Amniotic epithelial cell (primary cell): ENCODE measurements at places on chromosomes 16 and 17.

GRCh38 chr17:72334205-72334604 lies 213.4 kb downstream of the SOX9 start:
- peak; percentile 69 for DNase-seq

DNA sequence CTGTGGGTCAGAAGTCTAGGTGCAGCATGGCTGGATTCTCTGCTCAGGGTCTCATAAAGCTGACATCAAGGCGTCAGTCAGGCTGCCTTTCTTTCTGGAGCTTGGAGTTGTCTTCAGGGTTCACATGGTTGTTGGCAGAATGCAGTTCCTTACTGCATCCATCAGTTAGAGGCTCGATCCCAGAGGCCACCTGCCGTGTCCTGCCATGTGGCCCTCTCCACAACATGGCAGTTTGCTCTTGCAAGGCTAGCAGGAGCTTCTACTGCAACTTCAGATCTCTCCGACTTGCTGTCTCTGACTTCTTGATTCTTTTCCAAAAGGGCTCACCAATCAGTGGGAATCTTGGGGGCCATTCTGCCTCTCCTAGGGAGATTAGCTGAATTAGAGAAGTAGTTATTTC lies 11.9 kb downstream of the PITPNC1 start:
- no peak for DNase-seq

DNA sequence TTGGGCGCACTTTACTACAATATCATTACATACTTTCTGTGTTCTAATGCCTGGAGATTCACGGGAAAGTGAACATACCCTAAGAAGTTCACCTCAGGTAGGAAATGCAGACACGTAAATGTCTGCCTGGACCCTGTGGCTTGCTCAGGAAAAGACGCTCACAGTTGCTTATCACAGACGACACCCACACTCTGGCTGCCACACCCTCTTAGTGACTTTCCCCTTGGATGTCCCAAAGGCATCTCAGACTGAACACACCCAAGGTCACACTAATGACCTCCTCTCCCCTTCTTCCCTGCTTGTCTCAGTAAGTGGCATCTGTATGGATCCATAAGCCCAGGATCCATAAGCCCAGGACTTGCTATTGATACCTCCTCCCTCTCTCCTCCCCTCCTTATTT lies 32.6 kb downstream of the CDRT15 start:
- DNase-seq: no peak

- peak; percentile 77 for DNase-seq
These were observed 240.3 kb upstream of the TBX2 start for GRCh38 chr17:61159221-61159814.

DNA sequence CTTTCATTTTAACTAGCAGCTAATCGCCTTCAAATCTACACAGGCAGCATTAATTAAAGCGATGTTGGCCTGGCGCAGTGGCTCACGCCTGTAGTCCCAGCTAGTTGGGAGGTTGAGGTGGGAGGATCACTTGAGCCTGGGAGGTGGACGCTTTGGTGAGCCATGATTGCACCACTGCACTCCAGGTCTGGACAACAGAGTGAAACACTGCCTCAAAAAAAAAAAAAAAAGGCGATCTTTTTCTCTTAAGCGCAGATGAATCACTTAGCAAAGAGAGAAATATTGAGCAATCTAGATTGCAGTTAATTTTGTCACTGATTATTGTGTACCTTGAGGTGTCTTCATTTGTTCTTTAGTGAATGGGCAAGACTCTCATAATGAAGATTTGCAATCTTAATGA lies 12.4 kb downstream of the SNTB2 start:
- peak; percentile 95 for DNase-seq

DNA sequence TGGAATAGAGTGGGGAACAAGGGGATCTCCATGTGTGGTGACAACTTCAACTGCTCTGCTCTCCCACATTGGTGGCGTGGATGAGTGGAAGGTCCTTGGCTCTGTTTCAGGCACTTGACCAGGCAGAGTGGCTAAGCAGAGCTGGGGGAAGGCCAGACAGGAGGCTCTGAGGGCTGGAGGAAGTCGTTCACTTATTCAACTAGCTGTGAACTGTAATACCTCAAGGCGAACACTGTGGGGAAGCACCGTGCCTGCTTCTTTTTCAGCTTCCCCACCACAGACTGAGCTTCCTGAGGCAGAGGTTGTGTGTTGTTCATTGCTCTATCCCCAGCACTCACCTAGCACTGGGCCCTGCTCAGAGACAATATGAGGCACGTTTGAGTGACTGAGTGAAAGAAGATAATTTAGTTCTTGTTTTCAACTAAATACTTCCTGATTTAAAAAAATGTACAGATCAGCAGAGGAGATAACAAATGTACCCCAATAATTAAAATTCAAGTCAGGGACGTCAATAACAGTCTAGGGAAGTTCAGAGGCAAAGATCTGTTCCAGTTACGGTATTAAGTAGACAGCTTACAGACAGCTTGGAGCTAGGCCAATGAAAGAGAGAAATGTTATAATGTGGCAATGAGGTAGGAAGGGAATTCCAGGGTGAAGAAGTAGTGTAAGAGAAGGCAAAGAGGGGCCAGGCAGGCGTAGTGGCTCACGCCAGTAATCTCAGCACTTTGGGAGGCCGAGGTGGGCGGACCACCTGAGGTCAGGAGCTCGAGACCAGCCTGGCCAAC lies 34.7 kb downstream of the MYO18A start:
- peak; percentile 84 for DNase-seq

- DNase-seq: no peak
These were observed 14.3 kb downstream of the CCDC40 start for GRCh38 chr17:80050706-80051105.

DNA sequence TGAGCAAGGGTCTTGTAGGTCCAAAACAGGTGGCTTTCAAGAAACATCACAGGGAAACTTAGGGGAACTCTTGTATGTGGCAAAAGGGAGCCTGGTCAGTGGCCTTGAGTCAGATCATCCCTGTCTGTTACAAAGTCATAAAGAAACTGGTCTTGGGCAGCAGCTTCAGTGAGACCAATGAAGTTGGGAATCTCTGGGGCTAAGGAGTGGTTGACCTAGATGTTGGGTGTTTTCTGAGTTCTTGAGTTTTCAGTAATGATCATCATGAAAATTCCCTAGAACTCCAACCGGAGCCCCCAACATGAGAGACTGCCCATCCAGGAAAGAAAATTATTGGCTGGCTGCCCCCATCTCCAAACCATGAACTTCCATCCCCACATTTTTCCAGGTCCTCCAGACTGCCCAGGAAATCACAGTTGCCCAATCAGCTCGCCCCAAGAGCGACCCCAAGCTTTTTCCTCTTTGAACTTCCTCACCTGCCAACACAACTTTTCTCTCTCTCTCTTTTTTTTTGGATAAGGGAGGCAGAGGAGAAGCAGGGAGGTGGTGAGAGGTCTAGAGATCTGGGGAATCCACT lies 3.9 kb downstream of the CCR7 start:
- no peak for DNase-seq

- no peak for DNase-seq
These were observed 13.5 kb downstream of the COX6A2 start for GRCh38 chr16:31414706-31415105.

GRCh38 chr17:8797621-8798175 lies 1.5 kb downstream of the MFSD6L start:
- DNase-seq: no peak

GRCh38 chr17:3002538-3003295 lies 60.7 kb downstream of the OR1D5 start:
- no peak for DNase-seq

GRCh38 chr16:62644030-62644812 lies 608.0 kb upstream of the CDH8 start:
- DNase-seq: no peak

- DNase-seq: peak; percentile 22
These were observed 91.4 kb upstream of the FA2H start for GRCh38 chr16:74865922-74866598.

DNA sequence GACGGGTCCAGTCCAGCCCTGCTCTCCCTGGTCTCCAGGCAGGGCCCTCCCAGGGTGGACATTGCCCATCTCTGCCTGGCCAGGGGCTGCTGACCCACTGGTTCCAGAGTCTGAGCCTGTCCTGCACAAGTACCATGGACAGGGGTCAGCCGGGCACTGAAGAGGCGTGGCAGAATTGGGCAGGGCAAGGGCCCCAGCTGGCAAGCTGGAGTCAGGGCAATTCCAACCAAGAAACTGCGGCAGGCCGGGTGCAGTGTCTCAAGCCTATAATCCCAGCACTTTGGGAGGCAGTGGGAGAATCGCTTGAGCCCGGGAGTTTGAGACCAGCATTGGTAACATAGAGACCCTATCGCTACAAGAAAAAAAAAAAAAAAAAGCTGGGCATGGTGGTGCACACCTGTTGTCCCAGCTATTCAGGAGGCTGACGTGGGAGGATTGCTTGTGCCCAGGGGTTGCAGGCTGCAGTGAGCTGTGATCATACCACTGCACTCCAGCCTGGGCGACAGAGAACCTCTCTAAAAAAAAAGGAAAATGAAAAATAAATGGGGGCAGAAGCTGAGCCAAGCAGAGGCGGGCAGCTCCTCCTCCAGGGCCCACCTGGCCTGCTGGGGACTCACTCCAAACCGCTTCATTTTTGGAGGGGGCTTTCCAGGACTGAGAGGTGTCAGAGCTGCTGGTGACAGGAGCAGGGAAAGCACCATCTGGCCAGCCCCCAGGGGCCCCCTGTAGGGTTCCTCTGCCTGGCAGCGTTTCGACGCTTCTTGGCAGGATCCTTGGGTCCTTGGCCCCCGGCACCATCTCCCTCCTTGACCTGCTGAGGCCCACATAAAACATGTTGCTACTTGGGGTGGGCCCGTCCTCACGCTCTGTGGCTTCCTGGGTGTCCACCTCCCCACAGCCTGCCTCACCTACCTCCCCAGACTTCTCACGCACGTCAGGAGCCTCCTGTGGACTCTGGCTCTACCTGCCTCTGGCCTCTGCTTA lies 2.9 kb upstream of the MAFG start:
- DNase-seq: no peak

DNA sequence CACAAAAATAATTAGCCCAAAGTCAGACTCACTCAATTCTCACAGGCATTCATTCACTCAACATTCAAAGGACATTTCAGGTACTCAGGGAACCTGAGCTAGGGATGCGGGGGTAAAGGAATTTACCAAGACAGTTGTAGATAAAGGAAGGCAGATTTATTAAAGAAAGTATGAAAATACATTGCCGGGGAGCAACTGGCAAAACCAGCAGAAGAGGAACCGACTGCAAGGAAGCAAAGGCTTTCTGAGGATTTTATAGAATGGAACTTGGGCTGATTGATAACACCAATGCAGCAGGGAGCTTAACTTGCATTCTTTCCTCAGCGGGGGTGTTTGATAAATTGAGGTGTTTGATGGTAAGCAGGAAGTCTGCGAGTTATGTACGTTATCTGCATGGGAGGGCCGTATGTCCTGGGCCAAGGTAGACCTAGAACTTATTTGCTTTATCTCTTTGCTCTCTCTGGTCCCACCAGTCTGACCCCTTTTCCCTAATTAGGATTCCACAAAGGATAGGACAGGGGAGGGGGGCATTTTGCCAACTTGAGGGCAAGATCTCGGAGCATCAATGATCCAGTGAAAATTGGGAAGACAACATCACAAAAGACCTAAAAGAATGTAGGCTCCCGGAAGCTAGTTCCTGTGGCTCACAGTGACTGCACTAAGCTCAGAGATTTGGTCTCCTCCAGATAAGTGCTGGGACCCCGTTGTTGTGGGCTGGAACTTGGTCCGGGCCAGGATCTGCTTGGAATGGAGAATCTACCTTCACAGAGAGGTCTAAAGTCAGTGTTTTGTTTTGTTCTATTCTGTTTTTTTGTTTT lies 5.8 kb upstream of the MT3 start:
- peak; percentile 91 for DNase-seq

GRCh38 chr16:2008631-2009163 lies 924 bp downstream of the ZNF598 start:
- DNase-seq: peak; percentile 65

- DNase-seq: no peak
These were observed 84.7 kb downstream of the PLCG2 start for GRCh38 chr16:81863630-81864352.

GRCh38 chr17:19287651-19288050 lies 50.5 kb downstream of the EPN2 start:
- DNase-seq: no peak

- peak; percentile 85 for DNase-seq
These were observed 258.1 kb upstream of the SALL1 start for GRCh38 chr16:51409001-51409675.

DNA sequence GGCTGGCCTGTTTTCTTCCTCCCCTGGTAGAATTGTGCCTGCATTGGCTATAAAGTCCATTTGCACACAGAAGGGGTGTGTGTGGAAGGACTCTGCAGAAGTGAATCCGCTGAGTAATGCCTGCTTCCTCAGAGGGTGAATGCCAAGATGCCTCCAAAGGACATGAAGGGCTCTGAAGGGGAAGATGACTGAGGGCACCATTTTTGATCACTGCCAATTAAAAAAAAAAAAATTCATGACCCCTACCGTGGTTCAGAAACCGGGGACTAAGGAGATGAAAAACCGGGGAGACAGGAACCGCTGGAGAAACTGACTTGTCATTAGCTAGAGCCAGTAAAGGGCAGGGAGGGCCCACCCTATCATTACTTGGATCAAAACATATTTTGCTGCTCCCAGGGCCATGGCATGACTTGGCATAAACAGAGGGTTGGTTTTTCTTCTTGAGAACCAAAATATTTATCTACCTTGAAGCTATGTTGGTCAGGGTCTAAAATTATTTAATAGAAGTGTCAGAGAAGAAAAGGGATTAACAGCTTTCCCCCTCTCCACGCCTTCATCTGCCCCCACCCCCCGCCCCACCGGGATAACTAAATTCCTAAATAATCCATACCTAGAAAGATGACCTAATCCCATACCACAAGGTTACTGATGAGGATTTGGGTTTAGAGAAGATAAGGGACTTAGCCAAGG lies 3.6 kb upstream of the USP7 start:
- no peak for DNase-seq

GRCh38 chr17:75238684-75239191 lies 22.7 kb downstream of the GGA3 start:
- peak; percentile 68 for DNase-seq

GRCh38 chr17:493666-494065 lies 141.1 kb upstream of the RPH3AL start:
- no peak for DNase-seq

GRCh38 chr16:31301708-31302400 lies 42.1 kb downstream of the ITGAM start:
- DNase-seq: peak; percentile 18

GRCh38 chr17:5516060-5516792 lies 29.9 kb downstream of the MIS12 start:
- peak; percentile 100 for DNase-seq

DNA sequence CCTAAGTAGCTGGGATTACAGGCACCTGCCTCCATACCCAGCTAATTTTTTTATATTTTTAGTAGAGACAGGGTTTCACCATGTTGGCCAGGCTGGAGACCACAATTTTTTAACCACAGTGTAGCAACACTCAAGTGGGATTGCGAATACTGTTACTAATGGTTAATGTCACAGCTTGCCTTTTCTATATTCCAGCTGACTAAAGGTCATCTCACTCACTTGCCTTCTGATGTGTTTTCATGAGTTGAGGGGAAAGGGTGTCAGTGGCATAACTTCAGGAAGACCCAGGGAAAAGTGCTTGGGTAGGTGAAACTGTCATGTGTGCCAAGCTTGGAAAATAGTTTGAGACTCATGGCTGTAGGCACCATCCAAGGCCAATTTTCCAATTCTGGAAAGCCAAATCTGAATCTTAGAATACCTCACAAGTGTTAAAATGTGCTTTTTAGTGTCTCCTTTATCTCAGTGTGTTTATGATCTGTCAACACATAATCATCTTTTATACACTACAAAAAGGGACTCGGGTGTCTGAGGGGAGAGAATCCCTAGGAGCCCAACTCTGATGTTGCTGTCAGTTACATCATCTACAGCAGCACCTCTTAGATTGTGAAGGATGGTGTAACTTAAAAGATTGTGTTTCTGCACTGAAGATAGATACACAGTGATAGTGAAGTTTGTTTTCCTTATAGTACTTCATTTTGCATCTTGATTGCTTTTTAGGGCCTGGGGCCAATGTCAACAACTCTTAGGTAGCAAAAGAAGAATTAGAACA lies 27.1 kb downstream of the OGFOD1 start:
- peak; percentile 44 for DNase-seq
